ENCODE measurements at places on chromosomes 13 and 19.

DNA sequence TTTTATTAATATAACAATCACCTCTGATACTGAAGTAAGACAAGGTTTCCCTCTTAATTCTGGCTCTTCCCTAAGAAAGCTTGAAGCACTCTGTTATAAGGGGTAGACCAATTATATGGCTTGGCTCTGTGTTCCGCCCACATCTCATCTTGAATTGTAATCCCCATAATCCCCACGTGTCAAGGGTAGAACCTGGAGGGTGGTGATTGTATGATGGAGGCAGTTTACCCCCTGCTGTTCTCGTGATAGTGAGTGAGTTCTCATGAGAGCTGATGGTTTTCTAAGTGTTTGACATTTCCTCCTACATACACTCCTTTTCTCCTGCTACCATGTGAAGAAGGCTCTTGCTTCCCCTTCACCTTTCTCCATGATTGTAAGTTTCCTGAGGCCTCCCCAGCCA is 363.8 kb upstream of the PCDH20 start:
- no peak for DNase-seq

DNA sequence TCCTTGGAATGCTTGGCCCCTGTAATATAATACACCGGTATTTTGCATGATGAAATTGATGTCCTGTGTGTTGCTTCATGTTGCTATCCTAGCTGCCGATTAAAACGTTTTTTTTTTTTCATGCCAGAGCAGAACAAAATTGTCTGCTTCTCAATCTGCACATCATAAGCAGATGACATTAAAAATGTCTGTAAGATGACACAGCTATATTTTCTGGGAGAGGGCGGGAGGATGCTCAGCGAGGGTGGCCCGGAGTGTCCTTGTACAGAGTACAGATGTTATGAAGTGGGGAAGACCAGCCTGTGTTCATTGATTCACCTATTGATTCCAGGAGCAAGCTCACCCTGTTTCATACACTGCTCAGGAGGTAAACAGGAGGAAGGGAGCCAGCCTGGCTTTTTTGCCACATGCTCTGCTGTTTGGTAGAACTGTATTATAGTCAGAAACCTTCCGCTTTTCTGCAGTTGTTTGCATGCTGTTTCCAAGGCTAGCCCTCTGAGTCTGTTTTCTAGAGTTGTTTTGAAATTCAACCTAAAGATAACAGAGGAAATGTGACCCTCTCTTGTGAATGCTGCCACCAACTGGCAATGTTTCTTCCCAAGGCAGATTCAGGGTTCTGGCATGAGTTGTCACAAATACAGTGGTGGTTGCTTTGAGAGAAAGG is 4.7 kb upstream of the IRS2 start:
- DNase-seq: peak; percentile 57

- no peak for DNase-seq
Measured at GRCh38 chr19:50921426-50922316, 10.5 kb upstream of the KLK4 start.

- no peak for DNase-seq
Measured at GRCh38 chr13:99384468-99384867, 77.3 kb upstream of the GPR183 start.

GRCh38 chr19:3178973-3179738 is 587 bp downstream of the S1PR4 start:
- no peak for DNase-seq

GRCh38 chr19:3132971-3133792 is 2.7 kb upstream of the GNA15 start:
- peak; percentile 85 for DNase-seq

- peak; percentile 25 for DNase-seq
Measured at GRCh38 chr19:33064792-33065550, at the start of gene RHPN2. RHPN2 (minus strand) TSS chr19:33064888; CDS start chr19:33064852, 36 bp downstream.

- DNase-seq: no peak
Measured at GRCh38 chr19:58381460-58382212, 806 bp upstream of the ZNF837 start.

GRCh38 chr19:3056417-3057088 is 5.7 kb downstream of the TLE5 start:
- peak; percentile 57 for DNase-seq

GRCh38 chr19:49338691-49339300 is 3.6 kb downstream of the CD37 start:
- no peak for DNase-seq

- DNase-seq: no peak
Measured at GRCh38 chr13:24050796-24051715, 109.5 kb upstream of the SPATA13 start.
